ENCODE measurements at places on chromosomes 16 and 17.

GRCh38 chr16:78303946-78304345 is 204.5 kb downstream of the WWOX start:
- no peak for DNase-seq

GRCh38 chr17:38768417-38768816 is 15.9 kb downstream of the PSMB3 start:
- DNase-seq: no peak

GRCh38 chr17:17672453-17673368 is 8.5 kb upstream of the RAI1 start:
- no peak for DNase-seq

- DNase-seq: no peak
Observed at GRCh38 chr16:26645614-26646013, 421.1 kb upstream of the C16orf82 start.

- no peak for DNase-seq
Observed at GRCh38 chr17:37392024-37392590, 14.5 kb downstream of the ACACA start.

DNA sequence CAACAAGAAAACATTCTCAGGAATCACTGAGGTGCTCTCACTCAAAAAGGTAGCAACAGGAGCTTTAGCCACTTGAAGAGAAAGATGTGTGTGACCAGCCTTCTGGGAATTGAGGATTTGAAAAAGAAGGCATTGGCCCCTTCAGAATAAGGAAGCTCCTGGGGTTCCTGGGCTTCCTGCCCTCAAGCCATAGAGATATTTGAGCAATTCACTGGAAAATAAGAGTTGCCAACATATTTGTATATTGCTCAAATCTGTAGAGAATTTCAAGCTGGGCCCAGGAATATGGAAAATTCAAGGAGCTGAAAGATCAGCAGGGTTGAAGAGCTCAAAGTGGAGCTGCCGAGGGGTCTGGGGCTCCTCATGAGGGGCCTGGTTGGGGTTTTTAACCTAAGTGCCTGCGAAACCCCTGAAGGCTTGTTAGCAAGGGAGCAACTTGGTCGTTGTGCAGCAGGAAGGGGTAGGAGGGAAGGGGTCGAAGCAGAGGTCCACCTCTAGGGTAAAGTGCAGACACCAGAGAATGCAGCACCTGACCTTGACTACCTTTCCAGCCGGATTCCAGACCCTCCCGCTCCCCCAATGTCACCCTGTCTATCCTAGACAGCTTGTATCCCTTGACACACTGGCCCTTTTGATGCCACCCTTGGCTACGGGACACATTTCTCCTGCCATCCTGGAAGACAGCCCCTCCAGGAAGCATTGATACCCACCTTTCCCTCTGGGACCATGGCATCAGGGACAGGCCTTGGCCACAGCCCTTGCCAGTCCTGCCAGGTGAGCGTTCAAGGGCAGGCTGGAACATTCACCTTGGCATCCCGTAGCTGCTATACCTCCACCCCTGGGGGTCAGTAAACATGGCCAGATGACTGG is 67.6 kb upstream of the SREBF1 start:
- no peak for DNase-seq

GRCh38 chr17:56598466-56598865 is 5.0 kb downstream of the NOG start:
- no peak for DNase-seq

- DNase-seq: no peak
Observed at GRCh38 chr17:5662409-5663085, 78.2 kb upstream of the NLRP1 start.

DNA sequence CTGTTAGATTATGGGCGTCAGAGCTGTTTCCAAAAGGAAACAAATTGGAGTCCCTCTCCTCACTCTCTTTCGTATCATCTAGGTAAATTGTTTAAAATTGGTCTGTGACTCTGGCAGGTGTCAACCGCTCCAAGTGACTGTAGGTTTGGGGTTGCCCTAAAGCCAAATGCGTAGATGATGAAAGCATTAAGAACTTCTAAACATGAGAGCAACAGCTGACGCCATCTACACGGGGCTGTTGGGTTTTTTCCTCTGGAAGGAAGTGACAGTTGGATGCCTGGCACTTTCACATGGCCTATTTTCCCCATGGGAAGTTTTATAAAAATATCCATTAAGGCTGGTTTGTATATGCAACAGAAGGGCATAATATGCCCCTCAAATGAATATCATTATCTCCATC is 215.7 kb upstream of the CACNG5 start:
- DNase-seq: no peak

- no peak for DNase-seq
Observed at GRCh38 chr17:50697062-50697461, 10.7 kb downstream of the ANKRD40 start.

GRCh38 chr17:4167786-4168185 is 24.8 kb downstream of the CYB5D2 start:
- DNase-seq: no peak

GRCh38 chr17:63364387-63364786 is 81.7 kb downstream of the CYB561 start:
- DNase-seq: no peak

Data from T follicular helper cell (primary cell).